ENCODE measurements at places on chromosomes 4 and X.

DNA sequence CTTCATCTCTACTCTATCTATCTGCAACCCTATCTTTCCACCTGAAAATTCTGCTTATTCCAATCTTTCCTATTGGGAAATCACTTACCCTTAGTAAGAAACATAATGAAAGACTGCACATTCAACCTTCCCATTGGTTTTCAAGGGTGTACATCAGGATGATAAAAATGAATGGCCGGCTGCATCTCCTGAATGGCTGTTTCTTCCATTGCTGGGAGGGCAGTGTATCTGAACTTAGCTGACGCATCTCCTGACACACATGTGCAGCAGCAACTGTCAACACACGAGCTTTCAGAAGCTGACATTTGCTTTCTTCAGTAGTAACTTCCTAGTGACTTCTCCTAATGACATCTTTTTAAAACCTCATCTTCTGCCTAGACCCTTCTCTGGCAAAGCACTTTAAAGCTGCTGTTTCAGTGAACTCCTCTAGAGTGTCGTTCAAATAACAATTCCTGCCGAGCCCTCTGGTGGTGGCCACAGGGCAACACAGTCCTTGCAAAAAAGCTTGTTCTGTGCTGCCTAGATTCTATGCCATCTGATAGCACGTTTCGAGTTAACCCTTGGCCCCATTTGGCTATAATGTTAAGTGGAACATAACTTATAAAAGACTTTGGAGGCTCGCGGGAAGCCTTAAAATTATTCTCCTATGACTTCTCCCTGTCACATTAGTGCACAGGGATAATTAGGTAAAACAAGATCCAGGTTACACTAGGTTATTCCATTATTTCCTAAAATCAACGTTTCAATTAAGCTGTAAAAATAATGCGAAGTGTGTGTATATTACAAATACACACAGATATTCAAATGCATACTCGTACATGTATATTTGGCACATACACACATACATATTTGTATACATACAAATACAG, 2340.7 kb downstream of the PCDH7 start:
- DNase-seq = no peak

DNA sequence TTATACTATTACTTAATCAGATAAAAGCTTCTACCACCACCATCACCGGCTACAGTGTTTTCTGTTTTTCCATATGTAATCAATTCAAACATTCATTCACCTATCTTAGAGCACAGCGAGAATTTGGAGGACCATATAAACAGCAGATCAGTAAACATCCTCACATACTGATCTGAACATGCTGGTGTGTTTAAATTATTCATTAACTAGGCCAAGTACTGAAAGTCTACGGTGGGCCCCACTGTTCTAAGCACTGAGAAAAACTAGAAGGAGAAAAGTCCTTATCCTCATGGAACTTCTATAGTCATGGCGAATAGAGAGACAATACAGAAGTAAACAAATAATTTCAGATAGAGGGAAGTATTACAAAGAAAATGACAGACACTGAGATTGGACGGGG, 176.6 kb downstream of the NR3C2 start:
- DNase-seq = no peak

DNA sequence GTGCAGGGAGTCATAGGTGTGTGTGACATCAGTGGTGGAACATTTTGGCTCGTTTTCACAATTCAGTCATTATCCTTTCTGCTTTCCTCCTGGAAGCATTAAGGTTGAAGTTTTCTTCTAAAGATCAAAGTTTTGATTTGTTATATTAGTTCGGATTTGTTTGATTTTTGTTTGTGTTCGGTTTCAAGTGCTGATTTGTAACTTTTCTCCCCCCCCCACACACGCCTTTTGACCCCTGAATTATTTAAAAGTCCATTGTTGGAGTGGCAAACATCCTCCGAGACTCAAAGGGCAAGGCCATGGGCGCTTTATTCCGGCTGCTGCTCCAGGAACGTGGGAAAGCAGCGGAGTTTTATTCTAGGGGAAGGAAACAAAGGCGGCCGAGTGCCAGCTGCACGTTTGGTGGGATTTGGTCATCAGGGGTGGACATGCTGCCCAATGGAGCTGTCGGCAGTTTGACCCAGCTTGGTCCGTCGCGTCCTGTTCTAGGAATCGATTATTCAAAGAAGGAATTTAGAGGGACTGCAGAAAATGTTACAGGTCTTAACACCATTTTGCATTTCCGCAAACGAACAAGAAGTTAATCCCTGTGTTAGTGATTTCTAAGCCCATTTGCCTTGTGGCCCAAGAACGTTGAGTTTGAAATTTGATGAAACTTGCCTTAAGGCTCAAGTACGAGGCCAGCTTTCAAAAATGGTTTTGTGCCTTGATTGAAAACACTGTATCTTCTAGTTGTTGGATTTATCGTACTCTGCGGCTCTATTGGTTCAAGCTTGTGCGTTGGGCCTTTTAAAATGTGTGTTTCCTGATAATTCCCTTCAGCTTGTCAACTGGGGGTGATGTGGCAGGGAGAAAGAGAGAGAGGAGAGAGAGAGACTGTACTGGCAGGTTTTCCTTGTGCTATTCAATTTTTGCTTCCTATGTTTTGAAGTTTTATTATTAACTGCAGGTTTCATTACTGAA, 565 bp upstream of the ZNF41 start:
- no peak for DNase-seq

DNA sequence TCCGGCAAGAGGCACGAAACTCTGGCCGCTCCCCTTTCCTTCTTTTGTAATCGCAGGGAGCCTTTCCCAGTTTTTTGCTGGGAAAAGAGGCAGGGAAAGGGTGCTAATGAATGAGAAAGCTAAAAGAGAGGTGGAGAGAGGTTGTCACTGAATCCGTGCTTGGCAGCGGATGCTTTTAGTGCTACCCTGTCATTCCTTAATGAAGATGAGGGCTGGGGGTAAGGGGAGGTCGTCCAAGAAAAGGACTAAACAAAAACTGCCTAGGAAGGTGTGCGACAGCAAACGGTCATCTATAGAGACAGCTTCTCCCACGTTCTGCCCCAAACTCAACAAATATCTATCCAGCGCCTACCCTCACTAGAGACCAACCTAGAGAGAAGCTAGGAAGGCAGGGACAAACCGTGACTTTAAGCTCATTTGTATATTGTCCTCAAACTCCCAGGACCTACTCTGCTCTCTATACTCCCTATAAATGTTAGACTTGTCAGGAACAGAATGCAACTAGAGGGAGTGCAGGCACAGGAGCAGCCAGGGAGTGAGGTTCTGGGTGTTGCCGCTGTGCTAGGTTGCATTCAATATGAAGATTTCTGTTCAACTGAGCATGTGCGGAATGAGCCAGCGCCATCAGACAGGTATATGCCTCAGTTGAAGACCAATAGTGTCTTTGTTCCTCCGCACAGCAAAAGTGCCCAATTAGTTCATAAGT, 777 bp upstream of the CASK start:
- DNase-seq = peak; percentile 21

DNA sequence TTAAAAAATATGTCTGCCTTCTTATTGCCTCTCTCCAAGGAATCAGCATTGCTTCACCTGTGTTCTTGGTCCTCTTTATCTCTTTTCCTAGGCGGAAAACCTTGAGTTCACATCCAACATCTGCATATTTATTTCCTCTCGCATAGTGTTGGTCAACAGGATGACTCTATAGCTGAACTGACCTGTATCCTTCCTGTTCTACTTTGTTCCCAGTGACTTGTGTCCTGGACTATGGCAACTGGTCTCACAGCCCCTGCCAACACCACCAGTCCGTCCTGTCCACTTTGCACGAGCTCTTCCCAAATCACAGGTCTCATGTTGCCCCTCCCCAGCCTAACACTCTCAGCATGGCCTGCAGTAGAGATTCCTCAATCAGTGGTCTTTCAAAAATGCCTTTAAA, 2.0 kb downstream of the DIPK2B start:
- DNase-seq = no peak

GRCh38 chr4:171281359-171281758, 531.8 kb upstream of the GALNTL6 start:
- no peak for DNase-seq

DNA sequence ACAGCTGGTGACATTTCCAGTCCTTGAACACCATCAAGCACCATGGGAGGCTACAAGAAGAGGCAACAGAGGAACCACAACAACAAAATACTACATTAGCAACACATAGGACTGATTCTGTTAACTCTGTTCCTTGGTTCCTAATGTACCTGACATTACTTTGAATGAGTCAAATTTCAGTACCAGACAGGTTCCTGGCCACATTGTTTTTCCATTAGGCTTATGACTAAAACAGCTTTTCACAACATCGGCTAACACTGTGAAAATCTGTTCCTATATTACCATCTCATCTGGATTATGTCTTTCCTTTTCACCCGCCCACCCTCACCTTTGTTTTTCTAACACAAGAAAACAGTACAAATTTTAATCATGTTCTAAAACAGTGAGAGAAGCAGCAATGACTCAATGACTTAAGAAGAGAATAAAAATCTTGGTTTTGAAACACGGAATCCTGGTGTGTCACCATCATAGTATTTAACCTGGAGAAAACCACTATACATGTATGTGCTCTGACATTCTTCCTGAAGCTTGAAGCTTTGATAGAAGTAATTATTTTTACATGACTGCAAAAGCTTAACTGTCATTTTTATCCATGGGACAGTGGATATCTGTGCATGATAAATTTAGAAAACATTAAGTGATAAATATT, 143.9 kb downstream of the SCFD2 start:
- DNase-seq = no peak

DNA sequence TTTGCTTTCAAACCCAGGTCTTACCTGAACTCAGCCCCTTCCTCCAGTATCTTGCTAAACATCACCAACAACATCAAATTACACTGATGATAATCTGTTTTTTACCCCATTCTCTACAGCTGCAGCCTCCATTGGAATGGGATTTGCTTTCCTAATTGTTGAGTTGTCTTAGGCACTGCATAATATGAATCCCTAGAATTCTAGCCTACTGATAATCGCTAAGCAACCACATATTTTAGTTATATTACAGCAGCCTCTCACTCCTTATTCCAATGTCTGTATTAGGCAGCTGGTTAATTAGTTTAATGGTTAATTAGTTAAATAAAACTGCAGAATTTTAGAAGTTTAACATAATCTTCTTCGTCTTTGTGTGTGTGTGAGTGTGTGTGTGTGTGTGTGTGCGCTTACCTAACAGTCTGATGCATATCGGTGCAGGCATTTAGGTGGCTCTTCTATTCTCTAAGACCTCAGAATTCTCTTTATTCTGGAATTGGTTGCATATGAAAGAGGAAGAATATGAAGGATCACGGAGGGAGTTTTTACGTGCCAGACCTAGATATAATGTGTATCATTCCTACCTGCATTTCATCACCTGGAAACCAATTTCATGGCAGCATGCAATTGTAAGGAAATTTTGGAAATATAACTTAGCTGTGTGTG, 5.3 kb upstream of the COMMD8 start:
- DNase-seq = no peak

DNA sequence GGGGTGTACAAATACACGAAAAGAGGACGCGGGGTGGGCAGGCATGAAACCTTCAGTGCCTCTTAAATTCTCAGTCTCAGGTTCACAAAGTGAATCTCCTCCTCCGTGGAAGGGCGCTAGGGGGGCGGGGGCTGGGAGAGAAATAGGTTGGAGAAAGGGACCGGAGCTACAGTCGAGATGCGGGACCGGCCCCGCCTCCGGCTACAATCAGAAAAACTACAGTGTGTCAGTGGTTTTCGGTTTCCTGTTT, 3.4 kb downstream of the MAML3 start:
- DNase-seq = no peak

- no peak for DNase-seq
These were observed 663.4 kb downstream of the RAPGEF2 start for GRCh38 chr4:159766241-159766640.

- no peak for DNase-seq
These were observed 69.1 kb upstream of the FBXW7 start for GRCh38 chr4:152605031-152605430.

GRCh38 chr4:84733343-84734033, 150.6 kb downstream of the CDS1 start:
- no peak for DNase-seq

DNA sequence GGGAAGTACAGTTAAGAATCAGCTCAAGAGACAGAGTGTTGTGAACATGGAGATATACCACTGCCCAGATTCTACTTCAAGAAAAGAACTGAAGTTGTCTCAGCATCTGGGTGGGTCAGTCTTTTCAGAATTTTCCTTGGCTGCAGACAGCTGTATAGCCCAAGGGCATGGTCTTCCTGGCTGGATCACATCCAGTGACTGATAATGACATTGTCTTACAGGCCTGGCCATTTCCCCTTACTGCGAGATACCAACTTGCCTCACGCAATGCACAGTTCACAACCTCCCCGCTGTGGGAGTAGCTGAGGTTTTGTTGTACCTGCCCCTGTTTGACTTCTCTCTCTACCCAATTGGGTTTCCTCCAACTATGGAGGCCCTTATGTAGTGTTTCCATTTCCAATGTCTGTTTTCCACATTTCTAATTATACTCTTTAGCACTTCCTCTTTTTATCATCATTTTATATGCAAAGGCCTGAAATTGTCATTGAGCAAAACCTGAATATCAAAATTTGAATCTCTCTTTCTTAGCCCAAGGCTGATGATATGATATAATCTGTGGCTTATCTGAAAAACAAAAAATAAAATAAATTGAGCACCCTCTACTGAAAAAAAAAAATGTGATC, 209.1 kb downstream of the NAF1 start:
- DNase-seq = no peak

DNA sequence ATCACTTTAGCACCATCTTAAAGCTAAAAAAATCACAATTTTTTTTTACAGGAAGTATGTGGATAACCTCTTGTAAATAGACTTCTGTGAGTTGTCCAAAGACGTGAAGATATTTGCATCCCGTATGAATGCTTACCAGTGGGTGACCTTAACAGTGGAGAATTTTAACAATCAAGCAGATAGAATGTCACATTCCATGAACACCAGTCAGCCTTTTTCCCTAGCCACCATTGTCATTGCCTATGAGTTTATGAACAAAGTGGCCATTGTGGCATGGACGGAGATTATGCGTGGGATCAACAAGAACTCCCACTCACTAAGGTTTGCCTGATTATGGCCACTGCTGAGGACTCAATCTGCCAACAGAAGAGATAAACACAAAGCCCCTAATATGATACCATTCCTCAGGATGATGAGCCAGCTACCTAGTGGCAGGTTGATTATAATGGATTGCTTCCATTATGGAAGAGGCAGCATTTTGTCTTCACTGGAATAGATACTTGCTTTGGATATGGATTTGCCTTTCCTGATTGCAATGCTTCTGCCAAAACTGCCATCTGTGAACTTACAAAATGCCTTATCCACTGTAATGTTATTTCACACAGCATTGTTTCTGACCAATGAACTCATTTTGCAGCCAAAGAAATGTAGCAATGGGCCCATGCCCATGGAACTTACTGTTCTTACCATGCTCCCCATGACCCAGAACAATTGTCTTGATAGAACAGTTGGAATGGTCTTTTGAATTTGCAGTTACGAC, 830.9 kb upstream of the NDST4 start:
- DNase-seq = no peak

DNA sequence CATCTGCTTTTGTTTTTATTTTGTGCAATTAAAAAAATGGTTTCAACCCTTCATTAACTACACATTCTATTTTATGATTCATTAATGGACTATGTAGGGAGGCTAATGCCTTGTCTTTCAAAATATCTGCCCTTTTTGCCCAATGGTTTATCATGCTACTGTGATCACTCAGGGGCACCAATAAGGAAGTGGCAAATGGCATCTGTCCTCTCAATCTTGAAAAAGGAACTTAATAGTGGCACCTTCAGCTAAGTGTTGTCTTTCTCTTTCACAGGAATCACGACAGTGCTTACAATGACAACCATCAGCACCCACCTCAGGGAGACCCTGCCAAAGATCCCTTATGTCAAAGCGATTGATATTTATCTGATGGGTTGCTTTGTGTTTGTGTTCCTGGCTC, 57.1 kb downstream of the COMMD8 start:
- no peak for DNase-seq

Data from stimulated activated naive CD4-positive, alpha-beta T cell treated with Interleukin-2 at 50 U/mL for 16 hours (primary cell).